ENCODE measurements at places on chromosomes 16 and 17. TPM values are rescaled to one million over a fixed set of nuclear protein-coding genes. Genes with fewer than 3 reads are reported as not detected.
A peak's percentile ranks its signal among the peaks of the same experiment; 100 is the strongest.

DNA sequence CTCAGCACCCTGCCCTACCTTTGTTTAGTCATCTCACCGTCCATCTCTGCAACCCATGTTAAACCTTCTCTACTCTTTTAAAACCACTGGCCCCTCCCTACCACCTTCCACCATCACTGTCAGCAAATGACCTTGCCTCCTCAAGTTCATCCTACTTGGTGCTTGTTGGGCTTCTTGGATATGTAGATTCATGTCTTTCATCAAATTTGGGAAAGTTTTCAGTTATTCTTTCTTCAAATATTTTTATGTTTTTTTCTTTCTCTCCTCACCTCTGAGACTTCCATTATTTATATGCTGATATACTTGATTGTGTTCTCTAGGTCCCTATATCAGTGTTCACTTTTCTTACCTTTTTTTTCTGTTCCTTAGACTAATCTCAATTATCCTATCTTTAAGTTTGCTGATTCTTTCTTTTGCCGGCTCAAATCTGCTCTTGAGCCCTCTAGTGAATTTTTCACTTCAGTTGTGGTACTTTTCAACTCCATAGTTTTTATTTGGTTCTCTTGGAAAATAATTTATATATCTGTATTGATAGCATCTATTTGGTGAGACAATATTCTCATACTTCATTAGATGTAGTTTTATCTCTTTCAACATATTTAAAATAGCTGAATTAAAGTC lies 28.7 kb upstream of the ALDH3A2 start:
- peaks cover under 1% of the 10 kb centered on the region for H3K27me3 ChIP-seq
- no peaks in the 10 kb centered on the region for H3K36me3 ChIP-seq
- no peak overlapping the region for H3K27ac ChIP-seq
- H3K4me1 ChIP-seq: no peaks in the 10 kb centered on the region
- no peak overlapping the region for H3K4me3 ChIP-seq

Gene NT5M
- 1.6 TPM for total RNA-seq

DNA sequence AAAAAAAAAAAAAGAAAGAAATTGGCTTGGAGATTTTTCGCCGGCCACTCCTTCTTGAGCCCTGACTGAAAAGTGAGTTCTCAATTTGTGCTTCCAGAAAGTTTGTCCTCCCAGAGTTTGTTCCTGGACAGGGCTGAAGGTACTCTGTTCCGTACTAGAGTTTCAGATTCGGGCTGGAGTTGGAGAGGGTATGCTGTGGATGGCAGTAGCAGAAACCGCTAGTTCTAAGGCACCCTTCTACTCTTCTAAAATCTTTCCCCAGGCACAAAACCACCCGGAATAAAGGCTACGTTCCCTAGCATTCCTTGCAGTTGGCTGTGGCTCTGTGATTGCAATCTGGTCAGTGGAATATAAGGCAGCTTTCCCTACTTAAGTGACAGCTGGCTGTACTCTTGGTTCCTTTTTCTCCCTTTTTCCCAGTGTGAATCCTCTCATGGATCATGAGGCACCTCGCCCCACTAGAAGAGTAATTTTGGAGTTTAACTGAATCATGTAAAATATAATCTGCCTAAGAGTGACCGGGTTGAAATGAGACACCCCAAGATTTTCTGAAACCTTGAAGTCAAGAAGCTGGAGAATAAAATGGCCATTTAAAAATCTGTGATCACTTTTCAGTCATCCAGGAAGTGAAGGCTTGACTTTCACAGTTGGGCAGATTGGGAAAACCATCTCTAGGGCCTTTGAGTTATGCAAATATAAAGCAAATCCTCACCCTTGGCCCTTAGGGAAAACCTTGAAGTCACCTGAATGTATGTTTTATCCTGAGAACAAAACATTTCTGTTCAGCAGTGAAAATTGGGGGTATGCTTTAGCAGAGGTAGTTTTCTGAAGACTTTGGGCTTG lies 901 bp upstream of the HEATR6 start:
- peaks cover 28% of the 10 kb centered on the region for H3K4me1 ChIP-seq
- DNase-seq: peak; percentile 6
- H3K27me3 ChIP-seq: no peaks in the 10 kb centered on the region
- H3K36me3 ChIP-seq: peaks cover 5% of the 10 kb centered on the region

Gene NRN1L
- total RNA-seq: 0.82 TPM

Gene NXPH3
- 0.43 TPM for total RNA-seq

GRCh38 chr16:79592186-79592585 lies 8.4 kb downstream of the MAF start:
- no peak overlapping the region for H3K4me3 ChIP-seq
- H3K4me1 ChIP-seq: peaks cover 3% of the 10 kb centered on the region
- no peak for DNase-seq
- H3K36me3 ChIP-seq: no peaks in the 10 kb centered on the region
- peaks cover 6% of the 10 kb centered on the region for H3K27me3 ChIP-seq

Gene BCAR1
- 296 TPM for total RNA-seq

Gene CCL17
- total RNA-seq: not detected

Gene ORMDL3
- 65.3 TPM for total RNA-seq

DNA sequence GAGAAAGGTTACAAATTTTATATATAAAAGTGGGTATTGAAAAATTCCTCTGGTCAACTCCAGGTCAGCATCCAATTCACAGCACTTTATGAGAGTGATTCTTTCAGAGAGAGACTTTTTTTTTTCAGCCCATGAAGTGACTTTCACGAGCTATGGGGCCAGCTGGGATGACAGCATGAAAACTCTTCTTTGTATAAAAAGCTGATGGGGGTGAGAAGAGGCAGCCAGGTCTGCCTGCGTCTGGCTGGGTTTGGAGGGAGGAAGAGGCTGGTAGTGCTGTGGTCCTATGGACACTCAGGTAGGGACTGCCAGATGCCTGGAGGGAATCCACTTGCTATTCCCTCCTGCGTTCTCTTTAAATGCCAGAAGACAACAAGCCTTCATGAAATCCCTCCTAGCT lies 250.6 kb downstream of the UTP18 start:
- no peaks in the 10 kb centered on the region for H3K4me1 ChIP-seq
- H3K27ac ChIP-seq: no peak overlapping the region
- no peak overlapping the region for H3K4me3 ChIP-seq
- DNase-seq: no peak
- H3K36me3 ChIP-seq: no peaks in the 10 kb centered on the region
- no peaks in the 10 kb centered on the region for H3K27me3 ChIP-seq

DNA sequence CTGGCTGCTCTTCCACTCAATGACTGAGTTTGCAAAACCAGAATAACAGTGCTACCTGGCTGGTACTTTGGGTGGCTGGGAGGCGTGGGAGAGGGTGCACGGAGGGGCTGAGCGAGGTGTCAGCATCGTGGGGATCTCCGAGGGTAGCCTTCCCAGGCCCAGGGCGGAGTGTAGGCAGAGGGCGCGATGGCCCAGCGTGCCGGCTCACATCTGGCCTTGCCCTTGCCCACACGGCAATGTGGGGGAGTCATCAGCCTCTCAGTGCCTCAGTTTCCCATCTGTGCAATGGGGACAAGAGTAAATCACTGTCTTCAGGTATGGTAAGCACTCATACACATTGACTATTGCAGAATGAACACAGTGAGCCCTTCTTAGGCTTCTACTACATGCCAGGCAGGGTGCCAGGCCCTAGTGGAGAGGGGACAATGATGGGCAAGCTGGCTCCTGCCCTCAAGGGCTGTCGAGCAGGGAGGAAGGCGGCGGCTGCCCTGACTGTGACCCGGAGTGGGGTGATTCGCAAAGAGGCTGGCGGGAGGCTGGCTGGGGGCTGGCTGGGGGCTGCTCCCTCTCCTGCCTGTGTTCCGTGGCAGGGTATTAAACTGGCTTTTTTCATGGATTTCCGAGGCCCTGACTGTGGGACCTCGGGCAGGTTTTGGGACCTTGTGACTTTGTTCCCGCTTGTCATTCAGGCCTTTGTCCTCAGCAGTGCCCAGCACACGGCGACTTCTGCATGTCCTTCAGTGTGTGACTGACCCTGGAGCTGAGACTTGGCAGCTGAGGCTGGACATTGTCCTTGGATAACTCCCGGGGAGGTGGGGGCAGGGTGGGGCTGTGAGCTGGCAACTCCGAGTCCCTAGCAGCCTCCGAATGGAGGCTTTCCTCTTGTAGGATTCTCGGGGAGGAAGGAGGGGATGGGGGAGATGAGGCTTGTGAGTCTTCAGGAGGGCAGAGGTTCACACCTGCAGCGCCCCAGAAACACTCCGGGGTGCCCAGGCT lies 243.1 kb downstream of the SEC14L1 start:
- H3K4me1 ChIP-seq: peaks cover 49% of the 10 kb centered on the region
- no peaks in the 10 kb centered on the region for H3K27me3 ChIP-seq
- no peaks in the 10 kb centered on the region for H3K36me3 ChIP-seq
- no peak overlapping the region for H3K27ac ChIP-seq
- no peak overlapping the region for H3K4me3 ChIP-seq
- no peak for DNase-seq

- peak overlapping the region; percentile 64 for H3K27ac ChIP-seq
- H3K4me3 ChIP-seq: no peak overlapping the region
- H3K36me3 ChIP-seq: no peaks in the 10 kb centered on the region
- DNase-seq: peak; percentile 63
- peaks cover 69% of the 10 kb centered on the region for H3K4me1 ChIP-seq
- no peaks in the 10 kb centered on the region for H3K27me3 ChIP-seq
Observed at GRCh38 chr17:29155966-29156338, 24.2 kb downstream of the MYO18A start.

GRCh38 chr17:6420173-6420641 lies 14.7 kb downstream of the AIPL1 start:
- no peak overlapping the region for H3K4me3 ChIP-seq
- no peak for DNase-seq
- H3K4me1 ChIP-seq: no peaks in the 10 kb centered on the region
- H3K27me3 ChIP-seq: no peaks in the 10 kb centered on the region
- no peak overlapping the region for H3K27ac ChIP-seq

Gene GP1BA
- not detected for total RNA-seq

DNA sequence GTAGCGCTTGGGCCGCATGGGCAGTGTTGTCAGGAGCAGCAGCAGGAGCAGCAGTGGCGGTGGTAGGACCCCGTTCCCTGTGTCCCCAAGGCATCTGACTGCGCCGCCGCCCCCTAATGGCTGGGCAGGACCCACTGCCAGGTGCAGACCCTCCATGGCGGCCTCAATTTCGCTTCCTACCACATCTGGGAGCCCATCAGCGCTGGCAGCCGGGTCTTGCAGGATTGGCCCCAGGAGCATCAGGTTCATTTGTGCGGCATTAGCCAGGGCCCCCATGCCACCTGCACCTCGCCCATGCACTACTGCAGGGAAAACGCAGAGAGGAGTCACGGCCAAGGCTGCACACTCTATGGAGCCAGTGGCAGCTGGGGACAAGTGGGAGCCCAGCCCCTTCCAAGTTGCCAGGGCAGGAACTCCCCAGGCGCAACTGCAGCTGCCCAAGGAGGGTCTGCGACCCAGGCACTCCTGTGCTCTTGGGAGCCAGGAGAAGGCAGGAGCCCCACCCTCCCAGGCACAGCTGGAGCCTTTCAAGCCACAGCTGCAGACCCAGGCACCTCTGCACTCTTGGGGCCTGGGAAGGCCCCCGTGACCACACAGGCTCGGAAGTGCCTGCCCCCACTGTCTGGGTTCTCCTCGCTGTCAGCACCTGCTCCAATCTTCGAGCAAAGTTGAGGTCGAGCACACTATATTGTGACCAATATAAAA lies 594.2 kb downstream of the KCNJ18 start:
- no peak overlapping the region for H3K4me3 ChIP-seq
- H3K27me3 ChIP-seq: no peaks in the 10 kb centered on the region
- no peak overlapping the region for H3K27ac ChIP-seq
- H3K4me1 ChIP-seq: no peaks in the 10 kb centered on the region

DNA sequence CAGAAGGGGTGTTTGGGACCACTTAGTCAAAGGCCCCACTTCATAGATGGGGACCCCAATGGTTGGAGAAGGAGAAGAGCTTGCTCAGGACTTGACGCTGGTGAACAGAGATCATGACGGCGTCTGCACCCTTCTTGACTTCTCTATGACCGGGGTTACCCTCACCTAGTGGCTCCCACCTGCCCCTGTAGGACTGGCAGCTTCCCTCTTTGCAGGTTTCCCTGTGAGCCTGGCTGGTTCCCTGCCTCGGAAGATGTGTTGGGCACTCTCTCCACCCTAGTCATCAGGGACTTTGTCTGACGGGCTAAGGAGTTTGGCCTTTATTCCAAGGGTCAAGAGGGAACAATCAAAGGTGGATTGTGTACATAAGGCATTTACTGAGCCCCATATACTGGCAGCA lies 22.7 kb downstream of the TBX4 start:
- DNase-seq: no peak
- no peak overlapping the region for H3K4me3 ChIP-seq
- H3K4me1 ChIP-seq: no peaks in the 10 kb centered on the region
- H3K27ac ChIP-seq: no peak overlapping the region
- no peaks in the 10 kb centered on the region for H3K36me3 ChIP-seq
- H3K27me3 ChIP-seq: peaks cover 5% of the 10 kb centered on the region

DNA sequence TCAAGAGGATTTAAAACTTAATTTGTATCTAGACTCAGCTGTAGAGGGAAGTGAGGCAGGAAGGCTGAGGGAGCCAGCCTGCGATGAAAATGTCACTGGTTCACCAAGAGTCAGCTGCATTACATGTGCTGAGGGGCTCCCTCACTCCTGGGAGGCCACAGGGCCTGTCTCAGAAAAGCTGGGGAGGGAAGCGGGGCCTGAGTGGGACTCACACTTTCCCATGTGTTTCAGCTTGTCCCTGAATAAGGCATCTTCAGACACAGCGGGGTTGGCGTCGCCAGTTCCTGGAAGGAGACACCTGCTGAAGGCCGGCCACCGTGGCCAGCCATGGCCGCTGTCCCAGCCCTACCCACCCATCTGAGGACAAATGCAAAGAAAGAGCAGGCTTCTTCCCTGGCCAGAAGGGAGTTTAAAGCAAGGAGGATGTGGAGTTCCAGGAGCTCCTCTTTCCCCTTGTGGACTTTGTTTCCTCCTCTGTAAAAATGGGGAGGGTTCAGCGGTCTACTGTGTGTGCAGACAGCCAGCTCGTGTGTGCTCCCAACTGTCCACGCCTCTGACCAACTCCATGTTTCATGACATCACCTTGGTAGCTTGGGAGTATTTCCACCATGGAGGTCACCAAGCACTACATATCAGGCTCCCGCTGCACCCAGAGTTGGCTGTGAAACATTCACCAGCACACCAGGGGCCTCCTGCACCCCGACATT lies 19.2 kb upstream of the MRPS23 start:
- peaks cover 42% of the 10 kb centered on the region for H3K4me1 ChIP-seq
- H3K36me3 ChIP-seq: peaks cover 7% of the 10 kb centered on the region
- no peaks in the 10 kb centered on the region for H3K27me3 ChIP-seq

- peaks cover 18% of the 10 kb centered on the region for H3K27me3 ChIP-seq
- H3K4me1 ChIP-seq: no peaks in the 10 kb centered on the region
- DNase-seq: no peak
- H3K4me3 ChIP-seq: no peak overlapping the region
- no peak overlapping the region for H3K27ac ChIP-seq
- H3K36me3 ChIP-seq: no peaks in the 10 kb centered on the region
Observed at GRCh38 chr17:19551591-19552148, 18.0 kb downstream of the SLC47A1 start.

- DNase-seq: no peak
- H3K36me3 ChIP-seq: no peaks in the 10 kb centered on the region
- H3K27ac ChIP-seq: no peak overlapping the region
- H3K4me3 ChIP-seq: no peak overlapping the region
Observed at GRCh38 chr16:2964475-2965336, 631 bp downstream of the KREMEN2 start.

- peaks cover 9% of the 10 kb centered on the region for H3K4me1 ChIP-seq
- no peaks in the 10 kb centered on the region for H3K36me3 ChIP-seq
- DNase-seq: no peak
- H3K27me3 ChIP-seq: peaks cover 45% of the 10 kb centered on the region
Observed at GRCh38 chr17:45780921-45781320, 3.2 kb upstream of the CRHR1 start.

All from astrocyte (in vitro differentiated cells and primary cell).